ENCODE measurements at places on chromosomes 2 and 18.
A peak's percentile ranks its signal among the peaks of the same experiment; 100 is the strongest.

DNA sequence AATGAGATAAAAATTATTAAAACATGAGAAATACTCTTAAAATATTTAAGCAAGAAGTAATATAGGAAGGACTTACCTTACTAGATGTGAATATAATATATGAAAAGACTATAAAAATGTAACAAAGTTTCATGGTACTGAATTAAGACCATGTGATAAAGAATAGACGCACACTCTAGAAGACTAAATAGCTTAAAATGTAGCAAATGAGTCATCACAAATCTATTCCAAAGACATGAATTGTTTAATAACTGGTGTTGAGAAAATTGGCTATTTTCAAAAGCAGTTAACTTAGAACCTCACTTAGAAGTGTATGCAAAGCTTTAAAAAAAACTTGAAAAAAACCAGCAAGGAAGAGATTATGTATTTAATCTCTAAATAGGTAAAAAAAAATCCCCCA, 64.1 kb downstream of the POLE4 start:
- no peak for DNase-seq

- DNase-seq: peak; percentile 67
Measured at GRCh38 chr2:215793747-215794595, 219.4 kb downstream of the MREG start.

- no peak for DNase-seq
Measured at GRCh38 chr18:45518311-45519155, 96.7 kb upstream of the SLC14A2 start.

GRCh38 chr2:144131042-144131441, 388.9 kb downstream of the ZEB2 start:
- DNase-seq: no peak

DNA sequence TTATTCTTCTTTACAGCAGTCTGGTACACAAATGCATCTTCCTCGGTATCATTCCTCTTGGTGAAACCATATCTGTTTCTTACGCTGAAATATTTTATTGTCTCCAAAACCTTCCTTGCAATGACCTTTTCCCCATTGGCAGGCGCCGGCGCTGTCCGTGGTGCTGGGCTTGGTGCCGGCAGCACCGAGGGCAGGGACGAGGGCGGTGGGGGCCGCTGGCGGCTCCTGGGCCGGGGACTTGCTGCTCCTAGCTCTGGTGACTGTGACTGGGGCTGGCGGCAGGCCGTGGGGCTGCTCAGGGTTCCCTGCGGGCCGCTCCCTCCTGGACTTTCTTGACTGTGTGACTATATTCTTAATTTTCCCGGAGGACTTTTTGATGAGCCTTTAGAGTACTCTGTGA, 72.5 kb downstream of the GPR39 start:
- DNase-seq: no peak

DNA sequence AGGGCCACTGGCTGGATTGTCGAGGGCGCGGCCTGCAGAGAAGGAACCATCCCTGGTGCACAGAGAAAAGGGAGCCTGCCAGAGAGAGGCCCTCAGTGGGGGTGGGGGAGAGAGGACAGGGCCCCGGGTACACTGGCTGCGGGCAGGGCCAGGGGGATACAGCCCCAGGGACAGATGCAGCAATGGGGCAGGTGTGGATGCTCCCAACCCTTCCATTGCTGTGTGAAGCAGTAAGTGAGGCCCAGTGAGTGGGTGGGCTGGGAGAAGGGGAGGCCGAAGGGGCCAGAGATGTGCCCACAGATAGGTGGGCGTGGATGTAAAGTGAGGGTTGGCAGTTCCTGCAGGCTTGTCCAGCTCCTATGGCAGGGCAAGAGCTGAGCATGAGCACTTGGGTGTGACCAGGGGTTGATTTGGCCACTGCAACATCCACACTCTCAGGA, 7.4 kb downstream of the AGXT start:
- no peak for DNase-seq

- peak; percentile 3 for DNase-seq
Measured at GRCh38 chr2:65604246-65604645, 171.8 kb upstream of the SPRED2 start.

All from amniotic stem cell (primary cell).